ENCODE measurements at places on chromosomes 16 and 17.

- no peak for DNase-seq
These were observed 140.4 kb downstream of the RGS9 start for GRCh38 chr17:65277576-65277975.

GRCh38 chr17:50458270-50458669, 10.4 kb downstream of the CHAD start:
- DNase-seq: no peak

DNA sequence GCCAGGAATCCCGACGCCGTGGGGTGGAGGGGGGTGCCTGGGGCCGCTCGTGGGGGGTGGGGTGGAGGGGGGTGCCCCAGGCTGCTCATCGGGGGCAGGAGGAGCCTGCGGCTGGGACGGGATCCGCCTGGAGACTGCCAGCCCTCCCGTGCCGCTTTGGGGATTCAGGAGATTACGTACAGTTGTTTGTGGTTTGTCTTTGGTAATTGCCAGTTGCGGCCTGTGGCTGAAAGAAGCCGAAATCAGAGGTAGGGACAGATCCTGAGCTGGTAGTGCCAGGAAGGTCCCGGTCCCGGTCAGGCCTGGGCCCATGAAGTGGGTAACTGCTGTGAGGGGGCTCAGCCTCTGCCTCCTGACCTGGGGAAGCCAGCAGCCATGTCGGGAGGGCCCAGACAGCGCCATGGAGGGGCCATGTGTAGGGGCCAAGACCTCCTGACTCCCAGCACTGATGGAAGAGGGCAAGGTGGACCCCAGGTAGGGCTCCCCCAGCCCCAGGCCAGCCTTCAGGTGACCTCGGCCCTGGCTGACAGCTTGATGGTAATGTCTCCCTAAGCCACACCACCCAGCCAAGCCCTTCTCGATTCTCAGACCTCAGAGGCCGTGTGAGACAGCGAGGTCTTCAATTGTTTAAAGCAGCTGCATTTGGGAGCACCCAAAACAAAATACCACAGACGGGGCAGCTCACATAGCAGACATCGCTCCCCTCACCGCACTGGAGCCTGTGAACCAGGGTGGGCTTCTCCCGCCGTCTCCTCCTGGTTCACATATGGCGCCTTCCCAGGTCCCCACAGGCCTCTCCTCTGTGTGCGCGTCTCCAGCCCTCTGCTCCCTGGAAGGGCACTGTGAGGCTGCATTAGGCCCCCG, 34.9 kb upstream of the SSTR5 start:
- DNase-seq: no peak

- DNase-seq: no peak
These were observed 385.4 kb upstream of the CDH5 start for GRCh38 chr16:65981057-65981456.

DNA sequence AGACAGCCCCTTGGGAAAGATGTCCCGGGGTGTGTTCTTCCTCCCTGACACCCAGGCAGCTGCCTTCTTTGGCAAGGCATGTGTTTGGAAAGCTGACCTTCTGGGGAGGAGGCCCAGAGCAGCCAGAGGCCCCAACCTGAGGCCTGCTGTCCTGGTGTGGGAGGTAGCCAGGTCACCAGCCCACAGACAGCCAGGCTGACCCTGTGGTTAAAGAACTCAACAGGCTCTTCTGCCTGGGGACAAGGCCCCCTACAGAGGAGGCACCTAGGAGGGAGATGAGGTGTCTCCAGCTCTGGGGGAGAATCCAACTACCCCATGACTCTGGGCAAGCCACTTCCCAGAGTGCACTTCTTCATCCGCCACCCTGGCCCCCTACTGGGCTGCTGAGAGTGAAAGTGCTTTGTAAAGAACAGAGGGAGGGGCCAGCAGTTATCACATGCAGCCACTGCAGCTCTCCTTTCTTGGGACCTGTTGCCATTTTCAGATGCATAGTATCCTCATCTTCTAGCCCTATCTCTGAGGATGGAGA, 13.1 kb upstream of the SREBF1 start:
- peak; percentile 37 for DNase-seq

GRCh38 chr16:22139732-22140131, 22.6 kb upstream of the SDR42E2 start:
- DNase-seq: no peak

DNA sequence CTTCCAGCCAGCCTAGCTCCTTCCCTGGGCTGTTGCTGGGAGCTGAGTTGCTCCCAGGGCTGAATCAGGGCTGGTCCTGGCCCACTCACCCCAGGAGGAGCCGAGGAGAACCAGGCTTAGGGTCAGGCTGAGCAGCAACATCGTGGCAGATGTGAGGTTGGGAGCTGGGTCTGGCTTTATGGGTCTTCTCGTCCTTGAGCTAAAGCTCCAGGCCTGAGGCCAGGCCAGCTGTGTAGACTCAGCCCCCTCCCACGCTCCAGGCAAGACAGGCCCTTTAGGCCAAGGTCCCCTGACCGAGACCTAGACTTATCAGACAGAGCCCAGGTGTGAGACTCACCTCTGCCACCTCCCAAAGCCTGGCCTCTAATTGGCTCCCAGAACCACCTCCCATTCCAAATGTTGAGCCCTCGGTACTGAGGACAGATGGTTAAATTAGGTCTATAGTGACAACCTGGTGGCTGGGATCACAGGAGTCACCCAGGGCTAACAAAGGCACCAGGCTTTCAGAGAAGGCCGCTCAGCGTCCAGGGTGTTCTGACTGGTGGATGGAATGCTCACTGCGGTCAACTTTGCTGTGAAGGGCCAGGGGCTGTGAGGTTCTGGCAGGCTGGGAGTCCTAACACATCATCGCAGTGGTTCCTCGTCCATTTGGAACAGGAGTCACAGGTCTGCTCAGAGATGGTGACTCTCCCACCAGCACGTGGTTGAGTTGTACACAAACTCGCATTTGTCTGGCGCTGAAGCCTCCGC, at the start of gene CTRL:
Gene CTRL (minus strand): TSS at position 151 of the 750 bp plus-strand sequence. CDS start 10 bp downstream, at position 141.
- no peak for DNase-seq
